CD4-positive, alpha-beta T cell treated with Interleukin-15 for 1 hour (primary cell): ENCODE measurements at places on chromosomes 4 and X.

DNA sequence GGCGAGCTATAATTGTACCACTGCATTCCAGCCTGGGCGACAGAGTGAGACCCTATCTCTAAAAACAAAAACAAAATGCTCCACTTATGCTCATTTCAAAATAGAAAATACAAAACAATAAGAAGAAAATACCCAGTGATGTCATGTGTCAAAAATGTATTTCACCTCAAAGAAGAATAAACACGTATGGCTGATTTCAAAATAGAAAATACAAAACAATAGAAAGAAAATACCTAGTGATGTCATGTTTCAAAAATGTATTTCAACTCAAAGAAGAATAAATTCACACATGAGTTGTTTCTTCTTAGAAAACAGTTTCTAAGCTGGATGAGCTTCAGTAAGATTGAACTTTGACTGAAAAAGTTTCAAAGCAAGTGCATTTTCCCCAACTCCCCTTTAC, 20.3 kb upstream of the PDCL2 start:
- no peak for DNase-seq

DNA sequence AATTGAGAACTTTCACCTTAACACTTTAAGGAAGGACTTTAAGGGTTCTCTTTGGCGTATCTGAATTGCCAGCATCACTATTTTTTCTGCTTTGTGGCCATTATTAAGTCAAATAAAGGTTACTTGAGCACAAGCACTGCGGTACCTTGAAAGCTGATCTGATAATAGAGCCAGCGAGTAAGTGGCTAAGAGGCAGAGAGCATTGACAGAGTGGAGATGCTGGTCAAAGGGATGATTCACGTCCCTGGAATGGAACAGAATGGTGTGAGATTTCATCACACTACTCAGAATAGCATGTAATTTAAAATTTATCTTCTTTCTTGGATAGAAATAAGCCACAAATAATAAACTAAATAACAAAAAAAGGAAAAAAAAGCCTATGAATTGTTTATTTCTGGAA, 57.1 kb upstream of the NPFFR2 start:
- no peak for DNase-seq

GRCh38 chrX:36961590-36961989, 46.6 kb upstream of the FAM47C start:
- no peak for DNase-seq

GRCh38 chr4:35125995-35126712, 1118.2 kb downstream of the ARAP2 start:
- no peak for DNase-seq

- no peak for DNase-seq
These were observed 84.4 kb downstream of the STOX2 start for GRCh38 chr4:183989461-183989860.

DNA sequence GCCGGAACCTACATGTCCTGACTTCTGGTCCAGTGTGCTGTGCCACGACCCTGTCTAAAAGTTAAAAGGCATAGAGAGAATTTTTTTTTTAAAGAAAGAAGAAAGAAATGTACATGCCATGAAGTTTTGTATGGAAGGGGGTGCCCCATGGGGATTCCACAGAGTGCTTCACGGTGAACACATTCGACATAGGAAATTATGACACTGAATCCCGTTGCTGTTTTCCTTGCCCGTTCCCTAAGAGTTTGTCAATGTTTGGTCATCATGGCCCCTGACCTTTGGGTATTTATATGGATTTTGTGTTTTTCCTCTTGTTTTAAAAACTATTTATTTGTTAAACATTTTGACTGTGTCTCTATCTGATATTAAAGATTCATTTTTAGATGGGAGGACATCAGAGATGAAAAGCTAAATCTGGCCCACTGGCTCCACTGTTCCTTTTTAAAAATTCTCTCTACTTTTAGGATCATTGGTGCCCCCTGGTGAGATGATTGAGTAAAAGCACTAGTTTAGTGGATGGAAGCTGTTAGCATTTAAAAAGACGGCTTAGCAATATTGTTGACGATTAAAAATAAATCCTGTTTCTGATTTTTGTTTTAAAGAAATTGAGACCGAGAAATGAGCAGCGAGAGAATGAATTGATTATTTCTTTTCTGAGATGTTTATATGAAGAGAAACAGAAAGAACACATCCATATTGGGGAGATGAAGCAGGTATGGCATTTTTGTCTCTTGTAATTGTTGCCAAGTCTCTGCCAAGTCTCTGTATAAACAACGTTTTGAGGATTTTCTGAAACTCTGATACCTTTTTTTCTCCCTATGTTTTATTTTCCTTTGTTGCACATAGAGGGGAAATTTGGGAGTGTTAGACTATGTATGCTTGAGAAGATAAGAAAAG, 75.0 kb downstream of the PTTG2 start:
- no peak for DNase-seq

DNA sequence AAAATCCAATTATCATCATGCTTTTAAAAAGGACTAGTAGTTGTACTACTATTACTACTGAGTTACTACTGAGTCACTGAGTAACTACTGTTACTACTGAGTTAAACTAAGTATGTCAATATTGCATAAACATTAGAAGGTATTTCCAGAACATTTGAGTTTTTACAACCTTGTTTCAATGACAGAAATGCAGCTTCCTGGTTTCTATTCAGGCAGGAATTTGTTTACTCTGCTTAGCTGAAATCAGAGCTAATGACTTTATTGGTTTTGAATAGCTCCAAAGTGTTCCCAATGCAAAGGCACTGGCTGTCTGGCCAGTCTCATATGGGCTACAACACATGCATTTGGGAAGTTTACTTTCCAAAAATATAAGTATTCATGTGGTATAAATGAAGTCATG, 12.0 kb downstream of the RPS6KA6 start:
- DNase-seq: no peak

GRCh38 chr4:1462009-1462767, 55.9 kb upstream of the NKX1-1 start:
- peak; percentile 14 for DNase-seq

- DNase-seq: peak; percentile 43
These were observed 3.2 kb downstream of the SEL1L3 start for GRCh38 chr4:25859429-25860148.

DNA sequence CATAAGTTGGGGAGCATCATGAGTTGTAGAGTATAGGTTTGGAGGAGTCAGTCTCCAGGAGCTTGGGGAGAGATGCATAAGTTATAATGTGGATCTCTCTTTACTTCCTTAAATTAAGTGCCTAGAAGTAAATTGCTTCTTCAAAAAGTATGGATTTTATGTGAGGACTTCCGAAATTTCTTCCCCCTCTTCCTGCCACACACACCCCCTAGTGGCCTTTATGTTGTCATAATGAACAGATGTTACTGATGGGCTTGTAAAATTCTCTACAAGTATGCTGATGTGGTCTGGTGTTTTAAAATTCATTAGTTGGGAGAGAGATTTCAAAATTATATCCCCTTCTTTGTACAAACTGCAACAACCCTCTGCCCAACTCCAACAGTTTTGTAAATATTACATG, 2.3 kb upstream of the METTL14 start:
- DNase-seq: no peak

DNA sequence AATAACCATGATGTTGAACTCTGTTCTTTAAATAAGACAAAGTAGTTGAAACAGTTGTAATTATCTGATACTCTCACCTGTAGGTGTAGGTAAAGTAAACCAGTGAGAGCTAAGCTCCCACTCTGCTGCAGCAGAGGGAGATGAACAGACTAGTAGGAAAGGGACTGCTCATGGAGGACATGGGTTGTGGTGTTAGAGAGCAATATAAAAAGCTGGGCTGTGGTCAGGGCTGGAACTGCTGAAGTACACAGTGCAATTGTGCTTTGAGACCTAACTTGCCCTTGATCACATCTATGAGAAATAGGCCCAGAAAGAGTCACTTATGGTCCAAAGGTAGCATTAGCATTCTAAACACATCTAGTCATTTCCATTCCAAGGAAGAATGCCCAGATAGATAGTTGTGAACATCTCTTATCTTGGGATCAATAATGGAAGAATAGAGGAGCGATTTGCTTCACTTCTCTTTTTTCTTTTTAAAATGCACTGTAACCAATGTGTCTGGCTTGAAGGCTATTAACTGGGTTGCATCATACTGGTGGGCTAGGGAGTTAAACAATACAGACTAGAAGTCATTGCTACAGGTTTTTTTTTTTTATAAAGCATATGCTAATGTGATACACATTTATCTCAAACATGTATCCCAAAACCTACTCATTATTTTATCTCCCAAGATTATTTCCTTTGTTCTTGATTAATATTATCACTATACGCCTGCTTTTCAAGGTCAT, 251.3 kb upstream of the CENPE start:
- DNase-seq: no peak

DNA sequence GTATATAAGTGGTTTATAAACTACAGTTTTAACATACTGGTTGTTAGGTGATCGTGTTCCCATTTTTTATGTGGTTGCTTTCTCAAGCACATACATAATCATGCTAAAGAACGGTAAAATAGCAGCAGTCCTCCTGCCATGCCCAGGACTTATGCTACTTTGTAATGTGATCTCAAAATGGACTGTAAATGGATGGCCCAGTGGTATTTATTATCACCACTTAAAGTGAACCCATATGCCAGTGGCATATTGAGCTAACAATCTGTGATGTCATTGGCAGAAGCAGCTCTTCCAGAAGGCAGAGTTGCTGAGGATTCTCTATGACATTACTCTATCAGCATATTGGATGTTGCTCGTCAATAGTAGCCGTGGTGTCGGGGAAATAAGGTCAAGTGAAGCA, 28.6 kb downstream of the ANK2 start:
- DNase-seq: no peak

GRCh38 chr4:70196857-70197256, 1.3 kb downstream of the ODAM start:
- no peak for DNase-seq

DNA sequence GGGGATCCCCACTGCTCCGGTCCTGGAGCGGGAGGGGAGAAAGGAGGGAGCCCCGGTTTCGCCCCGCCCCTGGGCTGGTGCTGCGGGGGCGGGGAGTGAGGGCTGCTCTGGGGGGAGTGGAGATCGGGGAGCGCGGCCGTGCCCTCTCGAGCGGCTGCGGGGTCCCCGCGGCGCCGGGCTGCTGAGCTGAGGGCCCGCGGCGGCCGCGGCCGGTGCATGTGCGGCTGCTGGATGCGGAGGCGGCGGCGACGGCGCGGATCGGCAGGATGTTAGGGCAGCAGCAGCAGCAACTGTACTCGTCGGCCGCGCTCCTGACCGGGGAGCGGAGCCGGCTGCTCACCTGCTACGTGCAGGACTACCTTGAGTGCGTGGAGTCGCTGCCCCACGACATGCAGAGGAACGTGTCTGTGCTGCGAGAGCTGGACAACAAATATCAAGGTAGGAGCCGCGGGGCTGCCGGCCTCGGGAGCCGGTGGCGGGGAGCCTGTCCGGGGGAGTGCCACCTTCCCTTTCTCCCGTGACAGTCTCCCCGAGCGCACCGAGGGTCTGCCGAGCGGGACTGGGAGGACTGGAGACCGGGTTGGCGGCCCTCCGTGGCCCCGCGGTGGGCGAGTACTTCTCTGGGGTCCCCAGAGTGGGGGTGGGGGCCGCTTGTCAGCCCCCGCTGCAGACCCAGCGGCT, at the start of gene ING2:
Gene ING2 (plus strand): TSS at position 129 of the 681 bp plus-strand sequence. CDS start 138 bp downstream, at position 267.
- DNase-seq: no peak

- no peak for DNase-seq
These were observed 85.4 kb upstream of the WWC2 start for GRCh38 chr4:183013730-183014002.

DNA sequence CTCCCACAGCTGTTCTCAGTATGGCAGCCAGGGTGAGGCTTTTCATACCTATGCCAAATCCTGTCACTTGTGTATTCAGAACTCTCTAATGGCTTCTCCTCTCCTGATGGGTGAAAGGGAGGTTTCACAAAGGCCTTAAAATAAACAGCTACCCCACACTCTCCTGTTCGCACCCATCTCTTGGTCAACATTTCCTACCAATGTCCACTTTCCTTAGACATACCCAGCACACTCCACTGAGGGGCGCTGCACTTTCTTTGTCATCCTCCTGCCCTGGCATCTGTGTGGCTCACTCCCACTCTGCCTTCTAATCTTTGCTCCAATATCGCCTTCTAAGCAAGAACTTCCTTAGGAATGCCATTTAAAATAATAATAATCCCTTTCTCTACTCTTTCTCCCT, 313.3 kb downstream of the PPP3CA start:
- DNase-seq: no peak

GRCh38 chr4:21512353-21512752, 436.2 kb downstream of the KCNIP4 start:
- no peak for DNase-seq

DNA sequence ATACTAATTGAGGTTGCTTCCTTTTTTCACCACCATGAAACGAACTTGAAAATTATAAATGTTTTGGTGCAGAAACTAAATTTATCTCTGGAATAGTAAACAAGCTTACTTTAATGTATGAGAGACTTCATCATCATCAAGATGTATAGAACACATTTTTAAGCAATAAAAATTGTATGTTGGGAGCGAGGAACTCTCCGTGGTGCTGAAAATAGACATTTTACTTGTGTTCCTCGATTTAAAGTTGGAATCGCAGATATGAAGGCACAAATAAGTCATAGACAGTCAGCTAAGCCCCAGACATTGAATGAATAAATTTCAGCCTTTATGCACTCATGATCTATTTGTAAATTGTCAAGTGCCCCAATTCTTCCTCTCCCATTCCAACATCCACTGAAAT, 310.7 kb downstream of the STK32B start:
- DNase-seq: no peak

GRCh38 chr4:115355329-115355728, 241.9 kb upstream of the NDST4 start:
- DNase-seq: no peak

- no peak for DNase-seq
These were observed 126.1 kb downstream of the AFF1 start for GRCh38 chr4:87060957-87061356.

- no peak for DNase-seq
These were observed 141.5 kb upstream of the SMAD1 start for GRCh38 chr4:145340071-145340675.

GRCh38 chrX:49155243-49155899, 7.2 kb upstream of the MAGIX start:
- DNase-seq: peak; percentile 36

DNA sequence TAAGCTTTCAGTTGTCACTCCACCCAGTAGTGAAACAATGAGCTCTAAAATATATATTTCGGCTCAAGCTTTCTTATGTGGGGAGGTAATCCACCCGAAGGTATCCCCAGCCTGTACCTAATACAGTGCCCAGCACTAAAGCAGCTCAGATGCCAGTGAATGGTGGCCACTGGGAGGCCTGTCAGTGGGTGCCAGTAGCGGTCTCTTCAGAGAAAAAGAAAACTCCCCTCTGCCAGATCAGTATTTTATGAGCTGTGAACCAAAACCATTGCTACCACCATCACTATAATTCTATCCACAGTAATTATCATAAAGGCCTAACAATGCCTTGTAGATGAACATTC, 835 bp upstream of the NFKB1 start:
- peak; percentile 55 for DNase-seq

DNA sequence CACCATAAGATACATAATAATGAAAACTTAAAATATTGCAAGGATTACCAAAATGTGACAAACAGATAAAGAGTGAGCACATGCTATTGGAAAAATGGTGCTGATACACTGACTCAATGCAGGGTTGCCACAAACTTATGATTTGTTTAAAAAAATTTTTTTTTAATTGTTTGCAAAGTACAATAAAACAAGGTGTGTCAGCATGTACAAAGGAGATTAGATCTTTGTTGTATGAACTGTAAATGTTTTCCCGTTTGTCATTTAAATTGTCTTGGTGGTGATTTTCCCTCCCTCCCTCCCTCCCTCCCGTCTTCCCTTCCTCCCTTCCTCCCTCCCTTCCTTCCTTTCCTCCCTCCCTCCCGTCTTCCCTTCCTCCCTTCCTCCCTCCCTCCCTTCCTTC, 31.4 kb downstream of the ANXA5 start:
- DNase-seq: no peak
